NCI-H1092 treated with DMSO at 0.1 percent for 48 hours (cell line): ENCODE measurements at places on chromosomes 16 and 17.

DNA sequence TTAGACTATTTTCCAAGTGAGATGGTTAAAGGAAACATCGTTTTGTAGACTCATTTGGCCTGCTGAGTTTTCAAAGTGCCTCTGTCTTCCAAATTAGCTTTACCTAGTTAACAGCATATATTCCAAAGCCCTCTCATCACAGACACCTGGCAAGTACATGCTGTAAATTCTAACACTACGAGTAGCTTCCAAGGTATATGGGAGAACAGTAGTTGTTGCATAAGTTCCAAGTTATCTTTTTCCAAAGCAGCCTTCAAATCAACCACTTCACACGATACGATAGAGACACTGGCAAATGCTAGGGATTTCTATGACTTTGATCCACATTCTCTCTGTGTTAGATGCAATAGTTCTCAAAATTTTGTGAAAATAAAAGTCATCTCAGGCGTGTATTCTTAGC lies 299.3 kb downstream of the CNTNAP4 start:
- DNase-seq = no peak

- DNase-seq = no peak
These were observed 37.3 kb upstream of the ENPP7 start for GRCh38 chr17:79693419-79693818.

GRCh38 chr16:88742896-88743605 lies 36.7 kb downstream of the CTU2 start:
- no peak for DNase-seq

DNA sequence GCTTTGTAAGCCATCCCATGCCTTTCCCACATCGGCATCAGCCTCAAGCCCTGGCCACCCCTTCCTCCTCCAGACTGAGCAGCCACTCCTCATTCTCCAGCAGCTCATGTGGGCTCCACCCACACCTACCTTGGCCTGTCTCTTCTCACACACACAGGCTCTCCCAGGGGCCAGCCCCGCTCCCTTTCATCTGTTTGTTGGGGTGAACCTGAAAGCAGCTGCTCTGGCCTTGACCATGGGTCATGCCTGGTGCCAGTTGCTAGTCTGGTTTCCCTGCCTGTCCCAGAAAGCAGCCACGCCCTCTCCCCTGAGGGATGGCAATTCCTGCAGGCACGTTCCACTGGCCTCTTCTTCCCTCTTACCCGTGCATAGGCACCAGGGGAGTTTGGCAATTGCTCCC lies 11.4 kb upstream of the TMEM238L start:
- DNase-seq = no peak

- peak; percentile 15 for DNase-seq
These were observed 789 bp downstream of the ITPRIPL2 start for GRCh38 chr16:19114359-19115147.

DNA sequence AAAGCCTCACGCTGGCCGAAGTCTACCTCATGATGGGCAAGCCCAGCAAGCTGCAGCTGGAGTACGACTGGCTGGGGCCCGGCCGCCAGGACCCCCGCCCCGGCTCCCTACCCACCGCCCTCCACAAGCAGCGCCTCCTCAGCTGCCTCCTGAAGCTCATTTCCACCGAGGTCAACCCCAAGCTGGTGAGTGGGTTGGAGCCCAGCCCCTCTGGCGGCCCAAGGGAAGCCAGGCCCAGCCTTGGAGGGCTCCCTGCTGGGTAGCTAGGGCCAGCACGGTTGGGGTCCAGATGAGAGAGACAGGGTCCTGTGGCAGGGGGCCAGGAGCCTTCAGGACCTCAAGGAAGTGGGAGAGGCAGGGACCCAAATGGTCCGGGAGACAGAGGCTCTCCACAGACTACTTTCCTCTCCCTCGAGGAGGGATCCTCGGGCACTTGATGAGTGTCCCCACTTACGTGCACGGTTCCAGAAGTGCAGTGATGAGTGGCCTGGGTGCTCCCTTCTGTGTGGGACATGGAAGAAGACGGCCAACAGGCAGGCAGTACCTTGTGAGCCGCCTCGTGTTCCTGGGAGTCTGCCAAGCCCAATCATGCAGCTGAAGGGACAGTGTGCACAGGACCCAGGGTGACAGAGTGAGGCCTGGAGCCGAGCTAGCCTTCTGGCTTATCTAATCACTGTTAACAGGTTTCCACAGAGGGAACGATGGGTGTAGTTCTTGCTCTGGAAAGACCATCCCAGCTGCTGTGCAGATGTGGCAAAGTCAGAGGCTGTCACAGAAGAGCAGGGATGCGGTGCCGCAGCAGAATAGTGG lies 21.1 kb upstream of the JPT2 start:
- DNase-seq = no peak

DNA sequence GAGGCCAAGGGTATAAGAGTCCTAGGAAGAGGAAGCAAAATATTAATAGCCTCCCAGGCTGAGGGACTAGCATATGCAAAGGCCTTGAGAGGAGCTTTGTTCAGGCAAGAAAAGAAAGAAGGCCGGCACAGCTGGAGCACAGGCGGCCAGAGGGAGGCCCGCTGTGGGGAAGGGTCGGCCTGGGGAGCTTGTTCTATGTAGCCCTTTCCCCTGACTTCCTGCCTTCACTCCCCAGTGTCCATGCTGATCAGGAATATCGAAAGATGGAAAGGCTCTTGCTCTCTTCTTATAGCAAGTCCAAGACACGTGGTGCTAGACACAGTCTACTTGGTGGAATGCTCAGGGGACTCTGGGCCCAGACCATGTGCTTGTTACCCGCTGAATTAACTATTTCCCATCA lies 27.4 kb upstream of the HAS3 start:
- no peak for DNase-seq

DNA sequence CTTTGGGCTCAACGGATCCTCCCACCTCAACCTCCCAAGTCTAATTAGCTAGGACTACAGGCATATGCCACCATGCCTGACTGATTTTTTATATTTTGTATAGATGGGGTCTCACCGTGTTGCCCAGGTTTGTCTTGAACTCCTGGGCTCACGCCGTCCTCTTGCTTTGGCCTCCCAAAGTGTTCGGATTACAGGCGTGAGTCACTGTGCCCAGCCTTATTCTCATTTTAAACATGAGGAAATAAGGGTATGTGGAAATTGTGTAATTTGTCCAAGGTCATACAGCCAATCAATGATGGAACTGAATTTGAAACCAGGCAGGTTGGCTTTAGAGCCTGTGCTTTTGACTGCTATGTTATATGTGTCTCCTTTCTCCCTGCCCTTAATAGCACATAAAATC lies 27.4 kb upstream of the AQP8 start:
- DNase-seq = no peak
